HFFc6 (cell line): ENCODE measurements at places on chromosomes 5 and 9. TPM values are rescaled to one million over a fixed set of nuclear protein-coding genes. Genes with fewer than 3 reads are reported as not detected.

- peaks cover 1% of the 10 kb centered on the region; the same call in 1 of the 2 replicates for H3K27me3 ChIP-seq
- no peaks in the 10 kb centered on the region for H3K36me3 ChIP-seq
- H3K27ac ChIP-seq, result no peak overlapping the region
- DNase-seq, result no peak
- H3K4me1 ChIP-seq, result peaks cover 29% of the 10 kb centered on the region
Observed at GRCh38 chr9:12930906-12931305, 156.1 kb downstream of the LURAP1L start.

DNA sequence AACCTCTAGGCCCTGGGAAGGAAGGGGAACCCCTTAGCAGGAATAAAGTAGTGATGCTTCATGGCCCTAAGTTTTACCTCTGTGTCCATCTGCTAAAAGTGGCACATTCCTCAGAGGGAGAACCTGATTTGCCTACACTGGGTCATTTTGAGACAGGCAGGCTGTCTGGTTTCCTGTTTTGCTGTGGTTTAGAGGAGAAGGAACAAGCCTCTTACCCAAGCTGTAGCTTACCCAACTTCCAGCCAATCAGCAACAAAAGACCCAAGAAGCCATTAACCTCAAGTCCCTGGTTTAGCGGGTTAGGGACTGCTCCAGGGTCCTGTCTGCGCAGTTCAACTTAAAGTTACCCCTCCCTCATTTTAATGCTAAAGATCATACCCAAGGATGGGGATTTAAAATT is 411.0 kb downstream of the MAT2B start:
- no peaks in the 10 kb centered on the region; the same call in 1 of the 2 replicates for H3K27me3 ChIP-seq
- H3K36me3 ChIP-seq, result no peaks in the 10 kb centered on the region
- H3K4me1 ChIP-seq, result peaks cover 26% of the 10 kb centered on the region
- no peak for DNase-seq
- H3K27ac ChIP-seq, result no peak overlapping the region
- H3K4me3 ChIP-seq, result no peak overlapping the region

DNA sequence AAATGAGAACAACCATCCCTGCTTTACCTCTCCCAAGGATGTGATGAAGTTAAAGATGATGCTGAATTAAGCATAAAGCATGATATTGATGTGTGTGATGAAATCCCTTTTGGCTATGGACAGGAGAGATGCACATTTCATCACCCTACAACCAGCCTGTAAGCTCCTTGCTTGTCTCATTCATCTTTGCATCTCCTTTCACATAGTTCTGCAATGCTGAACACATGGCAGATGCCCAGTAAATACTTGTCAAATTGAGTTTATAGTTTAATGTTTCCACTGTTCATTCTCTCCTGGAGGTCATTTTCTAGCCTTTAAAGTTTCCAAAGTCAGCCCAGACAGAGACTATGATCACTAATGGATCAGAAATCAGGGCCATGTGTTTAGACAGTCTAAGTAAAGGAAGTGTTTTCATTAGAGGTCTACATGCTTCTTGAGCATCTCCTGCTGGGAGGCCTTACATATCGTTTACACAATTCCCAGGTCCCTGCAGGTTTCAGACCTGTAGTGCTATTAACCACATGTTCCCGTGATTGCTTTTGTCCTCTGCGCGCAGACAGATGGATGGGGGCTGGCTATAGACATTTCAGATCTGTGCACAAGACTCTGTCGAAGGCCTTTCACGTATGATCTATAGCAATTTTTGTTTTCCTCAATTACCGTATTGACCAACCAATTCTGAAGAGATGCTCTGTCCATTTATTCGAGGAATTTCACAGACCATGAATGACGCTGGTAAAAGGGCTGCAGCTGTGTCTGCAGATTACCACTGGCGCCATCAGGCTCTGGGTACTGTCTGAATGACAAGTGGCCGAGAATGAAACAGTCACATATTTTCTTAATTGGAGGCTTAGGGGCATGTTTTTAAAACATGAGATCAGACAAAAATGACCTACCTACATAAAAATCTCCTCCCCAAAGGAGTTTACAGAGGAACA is 49.0 kb upstream of the CKMT2 start:
- no peak for DNase-seq
- H3K36me3 ChIP-seq, result no peaks in the 10 kb centered on the region
- H3K27ac ChIP-seq, result no peak overlapping the region

The IFNA21 gene
- total RNA-seq, result not detected in 3 replicates

- H3K4me1 ChIP-seq, result no peaks in the 10 kb centered on the region
- no peak overlapping the region for H3K27ac ChIP-seq
- H3K27me3 ChIP-seq, result peaks cover 11% of the 10 kb centered on the region
- no peak for DNase-seq
Observed at GRCh38 chr9:95528908-95529502, 12.2 kb upstream of the PTCH1 start.
